ENCODE measurements at places on chromosomes 3 and 15.

GRCh38 chr3:142963234-142963515 lies 299 bp downstream of the PAQR9 start:
- H3K27me3 ChIP-seq, result peaks cover 32% of the 10 kb centered on the region
- peaks cover 11% of the 10 kb centered on the region for H3K4me1 ChIP-seq
- no peak for DNase-seq
- no peak overlapping the region for H3K27ac ChIP-seq

GRCh38 chr15:92869263-92869940 lies 30.7 kb upstream of the CHD2 start:
- no peak overlapping the region for H3K4me3 ChIP-seq
- peaks cover 3% of the 10 kb centered on the region for H3K4me1 ChIP-seq
- H3K36me3 ChIP-seq, result no peaks in the 10 kb centered on the region
- H3K27ac ChIP-seq, result no peak overlapping the region

- H3K36me3 ChIP-seq, result peaks cover 18% of the 10 kb centered on the region
- no peak overlapping the region for H3K27ac ChIP-seq
- no peak overlapping the region for H3K4me3 ChIP-seq
- no peaks in the 10 kb centered on the region for H3K27me3 ChIP-seq
- no peak for DNase-seq
Measured at GRCh38 chr15:76451540-76451939, 115.0 kb downstream of the ISL2 start.

- peak; percentile 56 for DNase-seq
- peak overlapping the region; percentile 60 for H3K27ac ChIP-seq
- peak overlapping the region; percentile 74 for H3K4me3 ChIP-seq
- H3K27me3 ChIP-seq, result no peaks in the 10 kb centered on the region
Measured at GRCh38 chr15:64044300-64045100, 1.8 kb downstream of the DAPK2 start.

- no peak overlapping the region for H3K4me3 ChIP-seq
- peaks cover 15% of the 10 kb centered on the region for H3K36me3 ChIP-seq
- no peak for DNase-seq
Measured at GRCh38 chr3:52568069-52568468, 31.7 kb downstream of the UQCC5 start.

Measured in memory B cell (primary cell).